ENCODE measurements at places on chromosomes 4 and X.

GRCh38 chrX:42540146-42540545 lies 237.8 kb downstream of the PPP1R2C start:
- DNase-seq = no peak

- DNase-seq = no peak
These were observed 487.0 kb downstream of the PDHA2 start for GRCh38 chr4:96326846-96327245.

GRCh38 chr4:22071749-22072148 lies 123.2 kb upstream of the KCNIP4 start:
- DNase-seq = no peak

- DNase-seq = no peak
These were observed 78.8 kb downstream of the NFKB1 start for GRCh38 chr4:102579794-102580462.

- DNase-seq = no peak
These were observed 24.8 kb upstream of the MAP3K15 start for GRCh38 chrX:19540076-19540475.

GRCh38 chrX:9339603-9340491 lies 125.0 kb upstream of the TBL1X start:
- no peak for DNase-seq

DNA sequence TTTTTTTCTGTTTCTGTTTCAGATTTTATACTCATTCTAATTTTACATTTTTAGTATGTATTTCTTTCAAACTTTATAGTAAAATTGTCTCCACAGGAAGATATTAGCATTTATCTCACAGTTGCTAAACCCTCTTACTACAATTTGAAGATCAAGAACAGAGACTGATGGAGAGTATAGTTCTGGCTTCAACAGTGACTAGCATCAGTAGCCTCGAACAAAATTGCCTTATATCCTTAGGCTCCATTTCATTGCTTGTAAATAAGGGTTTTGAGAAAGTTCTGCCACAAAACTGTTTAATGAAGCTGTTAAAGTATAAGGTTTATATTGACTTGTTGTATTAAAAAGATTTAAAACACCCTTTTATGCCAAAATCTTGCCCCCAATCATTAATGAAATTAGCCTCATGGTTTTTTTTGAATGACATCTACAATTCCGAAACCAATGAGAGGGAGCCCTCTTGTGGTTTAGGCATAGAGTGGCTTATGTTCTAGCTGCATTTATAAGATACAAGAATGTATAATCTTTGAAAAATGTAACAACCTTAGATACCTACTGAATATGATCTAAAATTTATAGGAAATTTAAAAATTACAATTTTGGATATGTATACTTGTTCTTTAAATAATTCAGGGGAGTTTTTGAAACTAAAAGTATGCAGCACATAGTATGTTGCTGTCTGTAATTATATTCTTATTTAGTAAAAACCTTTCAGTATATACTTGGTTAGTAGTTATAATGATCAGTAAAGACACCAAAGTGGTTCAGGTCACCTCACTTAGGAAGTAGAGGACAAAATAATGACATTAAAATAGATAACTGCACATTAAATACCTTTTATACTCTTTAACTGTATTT lies 109.8 kb upstream of the HPGD start:
- peak; percentile 42 for DNase-seq

DNA sequence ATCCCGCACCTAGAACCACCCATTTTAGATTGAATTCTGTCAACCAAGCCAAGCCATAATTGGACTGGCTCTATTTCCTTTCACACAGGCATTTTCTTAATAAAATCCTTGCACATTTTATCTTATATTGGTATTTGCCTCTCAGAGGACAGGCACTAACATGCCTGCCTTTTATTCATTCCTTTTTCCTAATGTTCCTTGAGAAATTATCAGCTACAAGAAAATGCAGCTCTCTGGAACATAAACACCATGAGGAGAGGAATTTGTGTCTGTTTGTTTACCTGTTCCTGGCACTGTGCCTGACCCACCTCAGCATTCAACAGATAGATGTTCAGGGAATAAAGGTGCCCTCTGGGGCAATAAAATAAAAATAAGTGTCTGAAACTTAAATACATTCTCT lies 116.2 kb downstream of the PDHA2 start:
- no peak for DNase-seq

DNA sequence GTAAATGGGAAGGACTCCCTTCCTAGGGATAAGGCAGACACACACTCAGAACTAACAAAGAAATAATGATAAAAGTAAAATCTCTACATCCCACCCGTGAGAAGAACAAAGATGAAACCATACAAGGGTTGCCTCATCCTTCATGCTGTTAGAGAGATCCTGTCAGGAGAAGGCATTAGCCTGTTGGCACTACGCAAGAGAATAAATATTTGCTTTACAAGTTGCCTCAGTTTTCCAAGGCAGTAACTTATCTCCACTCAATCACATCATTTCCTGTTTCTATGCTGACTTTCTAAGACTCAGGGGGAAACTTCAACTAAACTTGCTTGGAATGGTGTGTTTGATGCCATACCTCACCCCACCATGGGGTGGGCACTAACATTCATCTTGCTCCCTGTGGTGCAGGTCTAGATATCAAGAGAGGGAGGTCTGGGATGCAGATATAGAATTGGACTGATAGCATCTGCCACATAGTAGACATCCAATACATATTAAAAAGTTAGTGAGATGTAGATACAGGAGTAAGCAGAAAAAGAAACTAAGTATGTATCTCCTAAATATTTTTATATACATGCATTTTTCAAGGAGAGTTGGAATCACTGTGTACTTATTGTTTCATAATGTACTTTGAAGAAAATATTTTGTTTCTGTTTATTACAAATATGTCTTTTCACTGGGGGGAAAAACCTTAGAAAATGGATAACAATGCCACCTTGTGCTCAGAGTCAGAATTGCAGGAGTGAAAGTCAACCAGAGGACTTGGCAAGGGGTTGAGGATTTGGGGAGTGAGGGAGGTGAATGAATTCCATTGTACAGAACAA lies 57.2 kb upstream of the BEX4 start:
- DNase-seq = peak; percentile 74

DNA sequence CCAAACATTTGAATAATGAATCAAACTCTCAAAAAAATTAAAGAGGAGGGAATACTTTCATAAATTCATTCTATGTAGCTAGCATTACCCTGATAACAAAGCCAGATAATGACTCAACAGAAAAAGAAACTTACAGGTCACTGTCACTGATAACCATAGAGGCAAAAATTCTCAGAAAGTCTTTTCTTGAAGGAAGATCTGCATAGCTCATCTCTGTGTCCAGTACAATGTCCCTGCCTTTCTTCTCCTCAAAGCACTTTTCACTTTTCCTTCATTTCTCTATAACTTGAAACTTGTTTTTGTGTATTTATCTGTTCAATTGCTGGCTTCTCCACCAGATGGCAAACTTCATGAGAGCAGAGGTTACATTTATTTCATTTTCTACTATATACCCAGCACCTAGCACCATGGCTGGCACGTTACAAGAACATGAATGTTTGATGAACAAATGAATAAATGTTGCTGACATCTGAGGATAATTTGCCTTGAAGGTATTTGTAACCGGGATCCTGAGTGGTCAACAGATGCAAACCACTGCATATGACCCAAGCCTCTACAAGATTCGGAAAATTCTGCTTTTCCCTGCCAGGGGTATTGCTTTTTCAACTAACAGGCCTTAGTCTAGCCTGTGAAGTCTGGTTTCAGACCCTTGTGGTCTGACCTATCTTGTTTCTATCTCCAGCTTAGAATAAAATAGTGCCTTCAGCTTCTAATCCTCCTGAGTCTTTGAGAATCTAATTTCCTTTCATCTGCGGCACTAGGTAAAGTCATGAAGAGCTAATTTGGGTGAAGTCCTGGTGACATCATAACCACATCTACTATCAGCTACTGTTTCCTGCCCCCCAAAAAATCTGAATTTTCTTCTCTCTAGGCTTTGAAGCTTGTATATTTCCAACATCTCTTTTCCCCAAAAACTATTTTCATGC lies 52.5 kb upstream of the ANTXR2 start:
- DNase-seq = peak; percentile 71

DNA sequence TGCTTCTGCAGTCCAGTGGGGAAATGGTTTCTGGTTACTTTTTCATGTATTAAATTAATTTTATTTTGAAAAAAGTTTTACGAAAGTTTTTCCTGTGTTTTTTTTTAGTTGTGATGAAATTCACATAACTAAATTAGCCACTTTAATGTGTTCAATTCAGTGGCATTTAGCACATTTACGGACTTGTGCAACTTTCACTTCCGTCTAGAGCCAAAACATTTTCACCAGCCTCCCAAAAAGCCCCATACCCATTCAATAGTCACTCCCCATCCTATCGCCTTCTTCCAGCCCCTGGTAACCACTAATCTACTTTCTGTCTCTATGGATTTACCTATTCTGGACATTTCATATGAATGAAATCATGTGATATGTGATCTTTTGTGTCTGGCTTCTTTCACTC lies 22.8 kb upstream of the TBL1X start:
- DNase-seq = no peak

GRCh38 chrX:2183193-2183725 lies 317.5 kb downstream of the DHRSX start:
- DNase-seq = no peak

DNA sequence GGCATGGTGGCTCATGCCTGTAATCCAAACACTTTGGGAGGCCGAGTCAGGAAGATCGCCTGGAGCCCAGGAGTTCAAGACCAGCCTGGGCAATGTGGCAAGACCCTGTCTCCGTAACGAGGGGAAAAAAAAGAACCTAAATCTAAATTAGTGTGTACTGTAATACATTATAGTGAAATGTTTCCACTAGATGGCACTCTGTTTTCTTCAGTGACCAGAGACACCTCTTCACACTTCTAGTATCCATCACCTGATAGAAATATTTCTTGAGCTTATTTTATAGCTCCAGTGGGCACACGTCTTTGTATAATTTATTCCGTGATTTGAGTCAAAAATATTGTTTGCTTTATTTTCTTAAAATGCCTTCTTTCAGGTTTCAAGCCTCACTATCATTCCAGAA lies 600.9 kb upstream of the DIPK2B start:
- peak; percentile 60 for DNase-seq

GRCh38 chr4:146343199-146343598 lies 128.9 kb downstream of the REELD1 start:
- DNase-seq = peak; percentile 52

- no peak for DNase-seq
These were observed at the start of gene OTUD5 for GRCh38 chrX:48957477-48957826. Gene OTUD5 (minus strand): TSS chrX:48957607. CDS start chrX:48957570, 37 bp downstream.

GRCh38 chr4:79390890-79391289 lies 17.1 kb downstream of the GK2 start:
- no peak for DNase-seq

DNA sequence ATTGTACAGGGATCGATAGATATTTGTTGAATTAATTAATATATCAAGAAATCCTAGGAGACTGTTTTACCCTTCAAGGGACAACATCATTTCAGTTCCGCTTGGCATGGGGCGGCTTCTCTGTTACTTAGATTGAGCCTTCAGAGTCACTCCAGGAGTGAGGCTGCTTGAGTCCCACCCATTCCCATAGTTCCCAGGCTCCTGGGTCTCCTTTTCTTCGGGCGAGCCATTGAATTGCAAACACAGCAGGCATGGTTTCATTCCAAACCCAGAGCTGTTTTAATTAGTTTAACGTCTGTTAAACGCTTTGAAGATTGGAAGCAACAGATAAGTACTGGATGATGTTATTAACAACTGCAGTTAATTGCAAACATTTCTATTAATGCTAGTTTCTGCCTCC lies 571 bp upstream of the EDA start:
- no peak for DNase-seq

Data from KBM-7 (cell line).